ENCODE measurements at places on chromosomes 11 and 22.

GRCh38 chr11:127105593-127106541, 105.3 kb upstream of the KIRREL3 start:
- DNase-seq, result no peak

DNA sequence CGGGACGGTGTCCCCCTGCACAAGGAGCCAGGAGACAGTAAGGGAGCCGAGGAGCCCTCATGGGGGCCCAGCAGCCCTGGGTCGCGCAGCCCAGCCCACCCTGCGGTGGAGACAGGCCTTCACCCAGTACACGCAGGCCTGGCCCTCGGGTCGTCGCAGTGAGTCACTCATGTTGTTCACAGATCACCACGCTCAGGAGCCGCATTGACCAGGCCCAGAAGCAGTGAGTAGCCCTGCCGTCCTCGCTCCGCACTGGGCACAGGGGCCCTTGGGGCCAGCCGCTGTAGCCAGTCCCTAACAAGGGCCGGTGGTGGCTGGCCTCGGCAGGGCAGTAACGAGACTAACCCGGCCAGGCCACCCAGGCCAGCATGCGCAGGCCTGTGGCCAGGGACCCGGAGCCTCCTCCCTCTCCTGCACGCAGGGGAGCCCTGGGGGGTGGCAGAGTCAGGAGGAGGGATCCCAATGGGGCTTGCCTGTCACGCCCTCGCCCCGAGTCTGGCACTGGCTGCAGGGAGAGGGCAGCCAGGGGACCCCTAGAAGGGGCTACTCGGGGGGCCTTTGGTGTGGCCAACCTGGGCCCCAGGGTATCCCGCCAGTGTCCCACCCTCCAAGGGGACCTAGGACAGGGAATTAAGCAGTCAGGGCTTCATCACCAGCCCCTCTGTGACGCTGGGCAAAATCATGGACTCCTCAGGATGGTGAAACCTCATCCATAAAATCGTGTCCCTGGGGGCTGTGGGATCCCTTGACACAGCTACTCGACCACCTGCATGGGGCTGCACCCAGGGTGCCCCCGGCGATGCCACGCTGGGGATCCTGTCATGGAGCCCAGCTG, 10.1 kb upstream of the MRPL23 start:
- DNase-seq, result no peak

GRCh38 chr22:32511274-32511673, 36.7 kb downstream of the FBXO7 start:
- no peak for DNase-seq

DNA sequence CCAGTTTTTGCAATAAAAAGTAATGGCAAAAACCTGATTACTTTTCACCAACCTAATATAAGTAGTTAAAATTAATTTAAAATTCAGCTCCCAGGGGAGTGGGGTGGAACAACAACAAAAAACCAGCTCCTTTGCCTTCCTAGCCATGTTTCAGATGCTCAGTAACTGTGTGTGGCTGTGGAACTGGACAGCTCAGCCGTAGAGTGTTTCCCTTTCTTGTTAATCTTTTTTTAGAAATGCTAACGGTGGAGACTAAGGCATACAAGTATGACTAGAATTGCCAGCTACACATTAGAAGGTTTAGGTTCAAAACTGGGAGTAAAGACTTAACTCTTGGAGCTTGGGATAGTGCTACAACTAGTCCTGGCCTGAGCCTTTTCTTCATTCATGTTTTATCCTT, 45.0 kb downstream of the PPP6R3 start:
- no peak for DNase-seq

DNA sequence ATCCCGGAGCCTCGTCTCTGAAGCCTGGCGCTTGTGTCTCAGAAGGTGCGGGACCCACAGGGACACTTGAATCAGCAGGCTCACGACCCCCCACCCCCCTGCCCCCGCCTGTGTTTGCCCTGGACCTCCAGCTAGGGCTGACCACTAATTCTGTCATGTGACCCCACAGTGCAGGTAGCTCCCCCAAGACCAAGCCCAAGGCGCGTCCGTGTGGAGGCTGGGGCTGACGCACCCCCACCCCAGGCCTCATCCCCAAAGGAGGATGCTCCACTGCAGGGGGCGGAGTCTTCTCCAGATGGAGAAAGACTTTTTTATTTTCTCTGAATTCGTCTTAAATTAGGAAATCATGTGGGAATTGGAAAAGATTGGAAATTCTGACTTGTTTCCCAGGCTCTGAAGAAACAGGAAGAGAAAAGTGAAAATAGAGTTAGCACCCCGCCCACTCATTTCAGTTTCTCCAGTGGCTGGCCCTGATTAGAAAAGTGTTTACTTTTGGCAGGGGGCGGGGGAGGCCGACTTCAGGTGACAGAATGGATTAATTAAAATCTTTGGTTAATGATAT, 1.0 kb upstream of the RELA start:
- peak; percentile 34 for DNase-seq

- peak; percentile 67 for DNase-seq
Observed at GRCh38 chr11:93169950-93170561, 27.7 kb downstream of the SLC36A4 start.

DNA sequence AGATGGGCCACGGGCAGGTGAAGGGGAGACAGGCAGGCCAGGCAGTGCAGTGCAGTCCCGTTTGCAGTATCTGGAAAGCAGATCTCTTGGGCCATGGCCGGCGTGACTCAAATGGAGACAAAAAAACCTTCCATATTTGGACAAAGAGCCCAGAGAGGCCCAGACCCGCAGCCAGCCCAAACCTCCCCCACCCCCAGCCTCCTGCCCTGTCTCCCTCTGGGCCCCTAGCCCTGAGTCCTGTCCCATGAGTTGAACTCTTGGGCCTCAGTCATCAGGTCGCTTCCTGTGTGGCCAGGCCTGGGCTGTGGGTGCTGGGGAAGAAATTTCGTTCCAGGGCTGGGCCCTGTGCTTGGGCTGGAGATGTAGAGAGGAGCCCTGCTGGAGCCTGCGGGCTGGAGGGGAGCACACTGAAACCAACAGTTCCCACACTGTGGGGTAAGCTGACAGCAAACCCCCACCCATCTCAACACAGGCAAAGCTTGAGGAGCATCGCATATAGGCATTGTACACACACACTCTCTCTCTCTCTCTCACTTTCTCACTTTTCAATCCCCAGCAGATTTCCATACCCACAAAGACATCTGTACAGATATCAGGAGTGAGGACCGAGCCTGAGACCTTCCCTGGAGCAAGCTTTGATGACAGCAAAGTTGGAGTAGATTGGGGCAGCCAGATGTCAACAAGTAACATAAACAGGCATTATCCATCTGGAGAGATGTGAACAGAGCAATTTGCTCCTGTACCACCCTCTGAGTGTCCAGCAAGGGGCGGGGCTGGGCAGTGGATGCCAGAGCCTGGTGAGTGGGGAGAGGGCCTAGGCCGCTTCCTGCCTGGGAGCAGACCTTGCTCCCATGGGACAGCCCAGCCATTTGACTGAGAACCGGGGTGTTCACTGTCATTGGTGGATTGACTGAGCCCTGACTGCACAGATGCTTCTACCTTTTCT, 17.2 kb downstream of the ARHGEF17 start:
- no peak for DNase-seq

- peak; percentile 12 for DNase-seq
Observed at GRCh38 chr22:24834845-24835570, 29.0 kb downstream of the SGSM1 start.

DNA sequence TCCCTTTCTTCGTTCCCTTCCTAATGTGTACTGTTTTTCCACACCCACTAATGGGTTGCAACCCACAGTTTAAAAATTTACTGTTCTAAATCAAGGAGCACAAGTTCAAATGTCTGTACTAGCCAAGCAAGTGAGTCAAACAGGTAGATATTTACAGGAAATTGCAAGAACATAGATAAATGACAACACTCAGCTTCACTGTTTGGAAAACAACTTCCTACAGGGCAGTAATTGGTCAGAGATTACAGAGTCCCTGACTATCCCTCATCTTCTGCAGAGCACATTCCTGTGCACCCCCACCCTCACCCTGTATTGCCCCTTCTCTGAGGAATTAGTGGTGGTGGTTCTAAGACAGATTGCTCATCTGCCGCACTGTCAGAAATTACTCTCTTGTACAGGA, 1.9 kb downstream of the SERPING1 start:
- no peak for DNase-seq

- DNase-seq, result peak; percentile 50
Observed at GRCh38 chr11:27319072-27319471, 43.9 kb downstream of the CCDC34 start.

GRCh38 chr22:50399751-50400331, 56.7 kb downstream of the PPP6R2 start:
- no peak for DNase-seq

- DNase-seq, result no peak
Observed at GRCh38 chr11:5564259-5565019, 16.1 kb upstream of the OR52H1 start.

DNA sequence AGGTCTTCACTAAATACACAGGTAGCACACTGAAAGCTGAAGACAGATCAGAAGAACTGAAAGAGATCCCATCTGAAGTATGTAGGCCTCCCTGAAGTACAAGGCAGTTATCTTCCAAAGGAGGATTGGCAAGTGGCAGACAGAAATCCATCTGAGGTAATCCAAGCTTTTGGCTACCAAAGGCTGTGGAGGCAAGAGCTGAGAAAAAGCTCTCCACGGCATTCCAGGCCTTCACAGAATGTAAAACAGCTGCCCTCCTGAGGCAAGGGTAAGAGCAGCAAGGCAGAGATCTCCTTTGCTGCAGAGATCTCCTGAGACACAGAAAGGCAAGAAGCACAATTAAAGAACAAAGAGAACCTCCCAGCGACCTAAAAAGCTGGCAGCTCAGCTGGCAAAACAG, 19.1 kb downstream of the PIK3C2A start:
- DNase-seq, result no peak

GRCh38 chr11:104999721-105000120, 23.2 kb downstream of the CASP5 start:
- no peak for DNase-seq

DNA sequence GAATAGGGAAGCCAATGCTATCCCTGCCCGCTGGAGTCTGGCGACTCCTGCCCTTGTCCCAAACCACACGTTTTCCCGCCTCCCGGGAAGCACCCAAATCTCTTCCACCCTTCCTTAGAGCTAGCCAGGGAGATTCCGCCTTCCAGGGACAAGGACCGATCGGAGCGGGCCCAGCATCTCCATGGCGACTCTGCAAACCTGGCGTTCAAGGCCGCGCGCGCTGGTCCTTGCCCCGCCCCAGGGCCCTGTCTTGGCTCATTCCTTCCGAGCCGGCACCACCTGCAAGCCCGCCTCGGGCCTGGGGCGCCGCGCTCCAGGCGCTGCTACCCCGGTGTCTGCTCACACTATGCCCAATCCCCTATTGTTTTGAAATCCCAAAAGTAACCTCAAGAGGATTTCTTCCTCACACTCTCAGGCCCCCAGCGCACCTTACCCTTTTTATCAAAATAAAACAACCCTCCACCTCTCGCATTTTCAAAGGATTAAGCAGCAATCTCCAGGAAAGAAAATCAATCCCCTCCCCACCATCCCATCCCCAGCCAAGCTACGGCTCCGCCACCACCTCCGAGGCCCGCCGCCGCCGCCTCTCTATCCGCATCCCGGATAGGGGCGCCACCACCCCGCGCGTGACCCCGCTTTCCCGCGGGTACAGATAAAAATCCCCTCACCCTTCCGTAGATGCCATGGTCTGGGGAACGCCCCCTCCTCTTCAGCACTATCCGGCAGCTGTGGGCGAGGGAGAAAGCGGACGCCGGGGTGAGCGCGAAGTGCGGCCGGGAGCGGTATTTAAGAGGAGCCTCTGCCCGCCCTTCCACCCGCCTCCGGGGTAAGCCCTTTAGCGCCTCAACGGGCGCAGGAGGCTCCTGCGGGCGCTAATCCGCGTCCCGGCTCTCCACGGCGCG, 825 bp downstream of the SLC1A2 start:
- DNase-seq, result no peak

- DNase-seq, result peak; percentile 43
Observed at GRCh38 chr11:41281131-41281742, 178.2 kb downstream of the LRRC4C start.

GRCh38 chr11:117229931-117230285, 2.0 kb downstream of the PCSK7 start:
- no peak for DNase-seq

GRCh38 chr22:37233751-37234631, 10.1 kb downstream of the RAC2 start:
- DNase-seq, result no peak

- DNase-seq, result peak; percentile 92
Observed at GRCh38 chr11:82867495-82868082, 32.6 kb downstream of the PRCP start.

- DNase-seq, result no peak
Observed at GRCh38 chr11:38153985-38154384, 1555.9 kb upstream of the RAG2 start.

- peak; percentile 25 for DNase-seq
Observed at GRCh38 chr11:47552056-47552565, 821 bp downstream of the CELF1 start.

DNA sequence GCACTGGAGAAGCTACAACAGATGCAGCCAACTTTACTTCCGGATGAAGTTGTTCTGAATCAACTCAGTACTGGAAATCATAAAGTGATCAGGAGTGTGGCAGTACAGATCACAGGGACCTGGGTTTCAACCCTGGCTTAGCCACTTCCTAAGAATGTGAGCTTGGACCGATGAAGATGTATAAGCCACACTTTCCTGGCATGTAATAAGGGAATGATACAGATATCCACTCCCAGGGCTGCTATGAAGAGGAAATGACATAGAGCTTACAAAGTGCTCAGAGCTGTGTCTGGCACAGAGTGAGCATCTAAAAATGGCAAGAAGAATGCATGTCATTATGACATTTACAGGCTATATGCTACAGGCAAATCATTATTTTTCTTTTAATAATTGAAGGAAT, 378.7 kb downstream of the NTM start:
- peak; percentile 27 for DNase-seq

- DNase-seq, result peak; percentile 14
Observed at GRCh38 chr11:79471071-79471844, 30.4 kb upstream of the TENM4 start.

DNA sequence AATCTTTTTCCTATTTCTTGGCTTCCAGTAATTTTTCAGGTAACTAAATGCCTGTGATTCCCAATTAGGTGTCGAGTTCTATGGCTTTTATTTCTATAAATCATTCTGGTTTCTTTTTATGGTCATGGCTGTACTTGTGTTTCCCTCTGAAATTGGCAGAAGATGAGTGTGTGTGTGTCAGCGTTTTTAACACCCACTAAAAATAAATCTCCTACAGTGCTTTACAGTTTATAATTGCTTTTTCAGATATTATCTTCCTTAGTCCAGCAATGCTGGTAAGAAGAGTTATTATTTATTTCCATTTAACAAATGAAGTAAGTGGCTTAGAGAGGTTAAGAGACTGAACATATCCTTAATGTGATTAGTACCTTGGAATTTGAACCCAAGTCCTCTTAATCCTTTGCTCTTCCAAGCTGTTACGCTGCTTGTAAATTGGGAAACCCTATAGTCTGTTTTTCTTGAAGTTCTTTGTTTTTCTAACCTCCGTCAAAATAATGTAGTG, 125.2 kb downstream of the TEAD1 start:
- DNase-seq, result no peak

DNA sequence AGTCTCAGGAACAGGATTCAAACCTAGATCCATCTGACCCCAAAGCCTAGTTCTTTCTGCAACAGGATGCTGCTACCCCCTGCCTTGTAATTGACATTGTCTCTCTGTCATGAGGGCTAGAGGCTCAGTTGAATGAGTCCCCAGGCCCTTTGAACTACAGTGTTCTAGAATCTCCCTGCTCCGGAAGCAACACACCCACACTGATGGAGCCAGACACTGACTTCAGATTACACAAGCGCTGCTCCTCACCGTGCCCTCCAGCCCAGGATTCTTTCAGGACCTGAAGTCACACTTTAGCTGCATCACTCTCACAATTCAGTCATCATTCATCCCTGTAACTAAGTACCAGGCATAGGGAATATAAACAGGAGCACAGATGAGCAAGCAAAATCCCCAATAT, 69.6 kb downstream of the RAB30 start:
- DNase-seq, result no peak

GRCh38 chr22:35328472-35328885, 28.8 kb downstream of the TOM1 start:
- no peak for DNase-seq
